Ecto neural progenitor cell (in vitro differentiated cells): ENCODE measurements at places on chromosomes 1 and 21.

GRCh38 chr1:75616436-75617433 lies 5.8 kb upstream of the SLC44A5 start:
- DNase-seq, result peak; percentile 67

GRCh38 chr1:70008660-70009059 lies 196.7 kb downstream of the LRRC40 start:
- no peak for DNase-seq

- peak; percentile 42 for DNase-seq
Observed at GRCh38 chr1:30525971-30526651, 197.3 kb downstream of the MATN1 start.

DNA sequence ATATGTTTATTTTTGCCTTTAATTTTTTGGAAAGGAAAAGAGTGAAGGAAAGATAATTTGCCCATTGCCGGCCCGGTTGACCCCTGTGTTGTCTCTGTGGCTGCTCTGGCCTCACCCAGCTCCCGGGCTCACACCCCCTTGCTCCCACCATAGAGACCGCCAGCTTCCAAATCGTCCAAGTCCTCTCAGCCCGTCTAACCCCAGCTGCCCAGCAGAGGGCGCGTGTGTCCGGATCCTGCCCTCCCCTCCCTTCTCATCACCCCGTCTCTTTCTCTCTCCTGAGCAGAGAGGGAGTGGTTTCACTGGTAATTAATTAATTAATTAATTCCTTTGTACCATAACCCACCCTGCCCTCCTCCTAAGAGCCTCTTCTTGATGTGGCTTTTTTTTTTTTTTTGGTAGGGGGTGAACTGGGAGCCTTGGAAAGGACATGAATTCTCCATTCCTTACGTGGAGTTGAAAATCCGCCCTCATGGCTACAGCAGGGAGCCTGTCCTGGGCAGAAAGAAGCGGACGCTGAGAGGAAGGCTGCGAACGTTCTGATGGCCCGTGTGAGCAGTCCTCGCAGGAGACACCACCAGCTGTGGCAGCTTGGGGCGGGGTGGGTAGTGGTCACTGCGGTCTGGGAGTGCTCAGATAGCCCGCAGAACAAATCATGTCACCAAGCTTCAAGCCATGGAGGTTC lies 45.9 kb downstream of the KIAA0040 start:
- peak; percentile 87 for DNase-seq

DNA sequence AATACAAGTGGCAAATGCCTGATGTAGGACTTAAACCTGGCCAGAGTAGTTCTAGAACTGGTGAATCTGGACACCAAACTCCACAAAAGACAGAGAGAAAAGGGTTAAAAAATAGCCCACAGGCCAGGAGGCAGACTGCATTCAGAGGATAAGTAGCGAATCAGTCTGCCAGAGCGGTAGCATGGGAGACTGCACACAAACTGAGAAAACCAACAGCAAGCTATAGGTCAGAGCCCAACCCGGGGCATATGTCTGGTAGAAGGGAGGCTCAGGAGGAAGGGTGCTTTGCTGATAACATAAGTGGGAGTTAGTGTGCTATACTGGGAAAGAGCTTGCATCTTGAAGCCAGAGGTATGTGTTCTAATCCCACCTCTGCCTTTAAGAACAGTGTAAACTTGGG lies 4.0 kb downstream of the LRRC53 start:
- DNase-seq, result peak; percentile 61

DNA sequence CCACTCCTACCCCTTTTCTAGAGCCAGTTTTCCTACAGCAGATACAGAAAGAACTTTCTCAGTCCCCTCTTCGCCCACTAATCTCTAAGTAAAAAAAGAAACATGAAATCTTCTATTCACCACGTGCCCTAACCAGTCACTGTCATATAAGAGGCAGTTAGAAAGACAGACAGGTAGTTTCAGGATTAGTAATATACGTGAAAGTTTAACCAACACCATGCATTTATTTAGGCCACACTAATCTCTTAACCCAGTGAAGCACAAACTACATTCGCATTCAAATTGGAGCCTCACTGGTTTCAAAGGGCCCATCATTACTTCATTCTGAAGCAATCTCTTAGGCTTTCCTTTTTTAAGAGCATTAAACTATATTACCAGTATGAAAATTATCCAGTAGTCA lies 10.1 kb downstream of the GPATCH2 start:
- DNase-seq, result no peak

DNA sequence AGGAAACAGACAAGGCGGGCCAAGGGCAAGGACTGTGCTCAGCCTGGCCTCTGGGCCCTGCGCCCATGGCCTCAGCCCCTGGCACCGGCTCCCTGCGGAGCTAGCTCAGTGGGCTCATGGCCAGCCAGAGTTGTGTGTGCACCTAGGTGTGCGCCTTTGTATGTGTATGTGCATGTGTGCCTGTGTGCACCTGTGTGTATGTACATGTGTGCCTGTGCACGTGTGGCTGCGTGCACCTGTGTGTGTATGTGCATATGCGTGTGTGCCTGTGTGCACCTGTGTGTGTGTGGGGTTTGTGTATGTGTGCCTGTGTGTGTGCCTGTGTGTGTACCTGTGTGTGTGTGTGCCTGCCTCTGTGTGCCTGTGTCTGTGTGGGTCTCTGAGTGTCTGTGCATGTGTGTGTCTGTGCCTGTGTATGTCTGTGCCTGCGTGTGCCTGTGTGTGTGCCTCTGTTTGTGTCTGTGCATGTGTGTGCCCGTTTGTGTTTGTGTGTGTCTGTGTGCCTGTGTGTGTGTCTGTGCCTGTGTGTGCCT lies 7.4 kb downstream of the GPR137B start:
- no peak for DNase-seq

DNA sequence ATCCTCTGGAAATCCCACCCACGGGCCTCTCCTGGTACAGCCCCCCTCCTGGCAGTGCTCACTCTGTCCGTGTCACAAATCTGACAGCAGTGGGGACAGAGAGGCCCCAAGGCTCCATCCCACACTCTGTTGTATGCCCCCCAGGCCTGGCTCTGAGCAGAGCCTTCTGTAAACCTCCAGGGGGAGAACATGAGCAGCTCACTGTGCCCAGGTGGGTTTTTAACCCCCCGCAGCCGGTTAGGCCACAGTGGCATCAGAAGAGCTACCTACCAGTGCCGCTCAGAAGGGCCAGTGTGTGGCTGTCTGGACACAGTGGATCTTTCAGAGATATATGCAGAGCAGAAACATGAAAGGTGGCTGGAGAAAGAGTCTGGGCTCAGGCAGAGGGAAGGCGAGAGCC lies 12.0 kb upstream of the GPR153 start:
- no peak for DNase-seq

GRCh38 chr1:220313576-220313975 lies 41.3 kb upstream of the RAB3GAP2 start:
- no peak for DNase-seq

DNA sequence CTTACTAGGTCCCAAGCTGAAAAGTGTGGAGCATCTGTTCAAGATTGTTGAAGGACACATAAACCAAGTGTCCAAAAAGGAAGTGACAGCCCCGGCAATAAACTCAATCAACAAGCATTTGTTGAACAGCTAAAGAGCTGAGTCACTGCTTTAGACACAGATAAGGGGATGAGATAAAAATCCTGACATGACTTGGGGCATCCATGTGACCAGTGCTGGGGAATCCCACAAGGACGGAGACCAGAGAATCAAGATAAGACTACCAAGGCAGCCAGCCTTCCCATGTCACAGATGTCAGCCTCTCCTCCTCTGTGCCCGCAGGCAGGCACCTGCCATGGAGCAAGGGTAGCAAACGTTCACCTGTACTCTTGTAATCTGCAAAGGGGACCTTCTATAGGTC lies 118.6 kb upstream of the KAZN start:
- DNase-seq, result no peak

DNA sequence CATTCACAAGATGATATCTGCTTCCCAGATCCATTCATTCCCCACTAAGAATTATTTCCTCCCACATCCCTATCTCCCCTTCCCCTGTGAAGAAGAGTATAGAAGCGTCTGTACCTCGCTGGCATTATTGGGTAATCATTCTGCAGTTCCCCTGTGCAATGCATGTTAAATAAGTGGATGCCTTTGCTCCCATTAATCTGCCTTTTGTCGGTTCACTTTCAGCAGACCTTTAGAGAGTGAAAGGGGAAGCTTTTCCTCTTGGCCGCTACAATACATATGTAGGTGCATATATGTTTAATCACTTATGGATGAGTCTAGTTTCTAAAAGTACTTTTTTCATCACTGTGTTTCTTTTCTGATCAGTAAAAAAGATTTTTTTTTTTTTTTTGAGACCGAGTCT lies 7.0 kb downstream of the CLCN6 start:
- DNase-seq, result no peak
